ENCODE measurements at places on chromosomes 6 and 20.

DNA sequence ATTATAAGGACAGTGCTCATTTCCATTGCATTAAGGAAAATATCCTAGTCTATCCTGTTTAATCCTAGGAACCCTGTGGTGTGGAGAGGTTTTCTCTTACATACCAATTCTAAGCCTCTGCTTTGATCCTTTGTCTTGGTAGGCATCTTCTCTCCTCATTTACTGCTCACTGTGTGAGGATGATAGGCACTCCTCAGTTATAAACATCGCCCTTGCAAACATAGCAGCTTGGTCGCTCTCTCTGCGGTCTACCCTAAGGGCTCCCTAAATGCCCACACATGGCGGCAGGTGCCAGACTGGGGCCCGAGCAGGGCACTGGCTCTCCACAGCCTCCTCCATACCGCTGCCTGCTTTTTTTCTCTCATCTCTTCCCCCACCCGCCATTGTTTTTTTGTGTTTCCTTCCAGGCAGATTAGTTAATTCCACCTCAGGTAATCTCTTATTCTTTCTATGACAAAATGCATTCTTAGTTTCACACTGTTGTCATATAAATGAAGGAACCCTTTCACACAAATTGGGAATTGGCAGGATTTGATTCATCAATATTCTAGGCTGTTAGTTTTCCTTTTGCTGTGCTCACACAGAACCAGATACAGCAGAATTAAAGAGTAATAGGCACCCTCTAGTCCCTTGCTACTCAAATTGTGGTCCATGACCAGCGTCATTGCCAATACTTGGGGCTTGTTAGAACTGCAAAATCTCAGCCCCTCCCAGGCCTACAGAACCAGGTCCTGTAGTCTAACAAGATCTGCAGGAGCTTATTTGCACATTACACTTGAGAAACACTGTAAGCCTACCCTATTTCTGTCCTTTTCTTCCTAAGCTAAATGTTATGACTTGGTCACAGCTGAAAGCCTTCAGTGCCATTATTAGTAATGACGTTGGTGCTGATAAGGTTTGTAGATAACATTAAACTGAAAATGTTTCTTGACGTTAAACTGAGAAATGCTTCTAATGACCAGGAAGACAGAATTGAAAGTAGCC, 36.3 kb downstream of the CARMIL1 start:
- DNase-seq, result no peak

- DNase-seq, result no peak
Measured at GRCh38 chr6:17881085-17881858, 106.2 kb downstream of the KIF13A start.

DNA sequence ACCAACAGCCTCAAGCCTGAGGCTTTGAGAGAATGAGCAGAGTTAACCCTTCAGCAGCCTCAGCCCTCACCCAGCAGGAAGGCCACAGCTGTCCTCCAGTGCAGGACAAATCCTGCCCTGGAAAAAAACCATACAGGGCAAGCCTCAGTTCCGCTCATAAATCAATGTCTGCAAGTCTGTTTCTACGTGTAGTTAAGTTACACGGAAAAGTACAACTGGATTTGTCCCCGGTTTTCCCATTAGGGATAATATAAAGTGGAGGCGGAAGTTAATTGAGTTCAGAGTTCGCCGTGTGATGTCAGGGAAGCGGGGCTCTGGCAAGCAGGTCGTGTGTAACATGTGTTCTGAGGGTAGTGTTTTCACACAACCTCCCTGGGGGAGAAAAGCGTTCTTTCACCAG, 44.2 kb upstream of the EYA2 start:
- DNase-seq, result no peak

GRCh38 chr6:10526156-10526555, 5.0 kb downstream of the GCNT2 start:
- DNase-seq, result peak; percentile 52

DNA sequence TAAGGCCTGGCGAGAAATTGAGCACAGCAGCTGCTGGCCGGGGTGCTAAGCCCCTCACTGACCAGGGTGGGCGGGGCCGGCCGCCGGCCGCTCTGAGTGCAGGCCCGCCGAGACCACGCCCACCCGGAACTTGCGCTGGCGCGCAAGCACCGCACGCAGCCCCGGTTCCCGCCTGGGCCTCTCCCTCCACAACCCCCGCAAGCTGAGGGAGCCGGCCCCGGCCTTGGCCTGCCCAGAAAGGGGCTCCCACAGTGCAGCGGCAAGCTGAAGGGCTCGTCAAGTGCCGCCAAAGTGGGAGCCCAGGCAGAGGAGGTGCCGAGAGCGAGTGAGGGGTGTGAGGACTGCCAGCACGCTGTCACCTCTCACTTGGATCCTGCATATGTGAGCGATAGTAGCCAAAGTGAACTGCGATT, 251.2 kb downstream of the GJA1 start:
- DNase-seq, result no peak

DNA sequence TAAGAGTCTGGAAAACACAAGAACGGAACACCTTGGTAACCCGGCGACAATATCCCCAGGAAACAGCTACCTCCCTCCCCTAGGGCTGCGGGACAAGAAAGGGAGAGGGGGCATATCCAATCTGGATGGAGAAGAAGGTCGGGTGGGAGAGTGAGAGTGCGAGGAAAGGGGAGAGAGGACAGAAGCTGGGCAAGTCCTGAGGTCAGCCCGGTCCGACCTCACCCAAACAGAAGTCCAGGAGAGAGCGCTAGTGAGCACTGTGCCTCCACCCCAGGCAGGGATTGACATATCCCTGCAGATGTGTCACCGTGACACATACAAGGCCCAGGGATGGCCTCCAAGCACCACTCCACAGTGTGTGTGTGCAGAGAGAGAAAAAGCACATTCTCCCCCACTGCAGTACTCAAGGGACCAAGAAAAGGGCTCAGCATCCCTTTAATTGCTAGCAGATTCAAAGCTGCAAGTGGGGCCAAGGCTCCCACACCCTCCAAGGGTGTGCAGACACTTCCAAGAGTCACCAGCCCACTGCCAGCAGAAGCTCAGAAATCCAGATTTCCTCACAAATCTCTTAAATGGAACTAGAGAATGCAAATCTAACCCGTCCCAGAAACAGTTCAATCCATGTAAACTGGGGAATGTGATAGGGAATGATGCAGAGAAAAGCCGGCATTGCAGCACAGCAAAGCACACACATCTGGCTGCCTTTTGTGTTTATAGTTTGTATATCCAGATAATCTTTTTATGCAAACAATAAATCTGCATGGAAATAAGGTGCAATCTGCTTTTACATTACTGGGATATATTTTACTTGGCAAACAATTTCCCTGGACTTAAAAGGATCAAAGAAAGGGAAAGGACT, 3.1 kb downstream of the PXDC1 start:
- DNase-seq, result peak; percentile 77

DNA sequence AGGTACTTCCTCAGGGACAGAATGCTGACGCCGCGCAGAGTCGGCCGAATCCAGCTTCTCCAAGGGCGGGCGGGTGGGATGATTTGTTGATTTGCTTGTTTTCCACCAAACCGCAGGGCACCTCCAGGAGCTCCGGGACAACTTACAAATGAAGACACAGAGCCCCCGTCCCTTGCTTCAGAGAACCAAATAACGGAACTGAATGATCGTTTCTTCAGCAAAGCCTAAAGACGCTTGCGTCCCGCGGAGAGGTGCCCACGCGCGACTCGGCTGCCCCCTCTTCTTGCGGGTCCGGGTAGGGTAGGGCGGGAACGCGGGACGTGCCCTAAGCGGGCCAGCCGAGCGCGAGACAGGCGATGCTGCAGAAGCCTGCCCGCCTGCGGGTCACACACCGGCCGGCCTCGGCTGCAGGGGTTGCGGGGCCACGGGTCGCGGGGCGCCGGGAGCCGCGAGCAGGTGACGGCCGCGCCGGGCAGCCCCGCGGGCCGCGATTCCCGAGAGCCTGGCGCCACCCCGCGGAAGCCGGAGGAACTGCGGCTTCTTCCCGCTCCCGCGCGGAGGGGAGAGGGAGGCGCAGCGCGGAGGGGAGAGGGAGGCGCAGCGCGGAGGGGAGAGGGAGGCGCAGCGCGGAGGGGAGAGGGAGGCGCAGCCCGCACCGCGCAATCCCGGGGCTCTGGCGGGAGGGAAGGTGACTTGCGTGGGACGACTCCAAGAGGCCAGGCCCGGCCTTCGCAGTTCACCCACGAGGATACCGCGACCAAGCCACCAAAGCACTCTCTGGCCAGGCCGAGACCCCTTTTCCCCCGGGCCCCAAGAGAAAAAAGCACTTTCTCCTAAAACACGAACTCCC, 7.7 kb upstream of the FOXF2 start:
- DNase-seq, result no peak

DNA sequence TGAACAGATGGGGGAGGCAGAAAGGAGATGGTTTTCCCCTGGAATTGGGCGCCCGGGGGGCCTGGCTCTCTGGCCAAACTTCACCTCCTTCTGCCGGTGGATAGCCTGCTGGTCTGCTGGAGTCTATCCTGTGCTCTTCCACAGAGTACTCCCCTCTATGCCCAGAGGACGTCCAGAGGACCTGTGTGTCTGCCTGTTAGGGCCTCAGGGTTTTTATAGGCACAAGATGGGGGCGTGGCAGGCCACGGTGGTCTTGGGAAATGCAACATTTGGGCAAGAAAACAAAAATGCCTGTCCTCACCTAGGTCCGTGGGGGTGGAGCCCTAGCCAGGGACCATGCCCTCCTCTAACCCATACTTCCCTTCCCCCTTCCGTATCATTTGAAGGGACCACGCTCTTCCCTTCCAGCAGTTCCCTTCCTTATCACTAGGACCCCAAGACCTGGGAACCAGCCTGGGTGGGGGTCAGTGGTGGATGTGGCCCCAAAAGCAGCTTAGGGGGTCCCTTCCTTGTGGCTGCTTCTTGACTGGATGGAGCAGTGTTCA, 53.6 kb upstream of the ZNF337 start:
- DNase-seq, result no peak

- no peak for DNase-seq
Measured at GRCh38 chr6:101706576-101706975, 313.1 kb downstream of the GRIK2 start.

DNA sequence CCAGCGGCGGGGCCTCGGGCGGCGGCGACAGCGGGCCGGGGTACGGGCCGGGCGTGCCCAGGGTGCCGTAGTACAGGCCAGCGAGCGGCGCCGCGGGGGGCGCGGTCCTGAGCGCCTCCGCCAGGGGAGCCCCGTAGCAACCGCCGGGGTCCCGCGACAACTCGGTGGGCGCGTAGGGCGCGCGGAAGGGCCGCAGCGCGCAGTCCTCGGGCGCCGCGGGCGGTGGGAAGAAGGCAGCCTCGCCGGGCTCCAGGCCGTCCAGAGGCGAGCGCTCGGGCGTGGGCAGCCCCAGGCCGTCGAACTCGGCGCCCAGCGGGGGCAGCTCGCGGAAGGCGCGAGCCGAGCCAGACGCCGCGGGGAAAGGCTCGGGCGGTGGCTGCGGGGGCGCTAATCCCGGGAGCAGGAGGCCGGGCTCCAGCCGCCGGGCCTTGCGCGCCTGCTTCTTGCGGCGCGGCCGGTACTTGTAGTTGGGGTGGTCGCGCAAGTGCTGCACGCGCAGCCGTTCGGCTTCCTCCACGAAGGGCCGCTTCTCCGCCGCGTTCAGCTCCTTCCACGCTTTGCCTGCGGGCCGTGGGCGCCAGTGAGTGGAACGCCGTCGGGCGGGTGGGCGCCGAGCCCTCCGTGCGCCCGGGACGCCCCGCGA, 916 bp downstream of the SOX18 start:
- no peak for DNase-seq

- no peak for DNase-seq
Measured at GRCh38 chr6:121764493-121764892, 329.0 kb downstream of the GJA1 start.

DNA sequence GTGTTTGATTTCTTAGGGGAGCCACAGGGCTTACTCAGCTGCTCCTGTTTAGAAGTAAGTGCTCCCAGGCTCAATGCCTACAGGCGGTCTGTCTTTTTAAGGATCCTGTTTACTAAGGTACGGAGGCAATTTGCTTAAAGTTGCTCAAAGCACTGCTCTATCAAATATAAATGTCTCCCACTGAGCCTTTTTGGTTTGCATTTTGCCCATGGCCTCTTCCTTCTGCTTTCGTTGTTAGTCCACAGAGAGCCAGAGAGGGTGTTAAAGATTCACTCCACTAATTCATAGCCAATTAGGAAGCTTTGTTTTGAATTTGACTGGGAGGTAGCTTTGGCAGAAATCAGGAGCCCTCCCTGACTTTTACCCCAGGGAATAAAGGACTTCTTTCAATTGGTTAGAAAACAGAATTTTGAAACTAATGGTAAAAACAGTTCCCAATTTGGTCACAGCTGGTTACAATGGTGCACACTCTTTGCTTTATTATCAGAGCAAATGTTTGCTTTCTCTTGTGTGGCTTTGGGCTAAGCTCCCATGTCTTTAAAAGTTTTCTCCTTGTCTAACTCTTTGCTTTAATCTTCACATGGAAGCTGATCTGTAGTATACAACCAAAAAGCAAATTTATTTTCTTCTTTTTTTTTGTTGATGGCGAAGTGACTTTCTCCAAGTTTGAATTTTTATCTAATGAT, 126.2 kb downstream of the IMPG1 start:
- DNase-seq, result no peak

DNA sequence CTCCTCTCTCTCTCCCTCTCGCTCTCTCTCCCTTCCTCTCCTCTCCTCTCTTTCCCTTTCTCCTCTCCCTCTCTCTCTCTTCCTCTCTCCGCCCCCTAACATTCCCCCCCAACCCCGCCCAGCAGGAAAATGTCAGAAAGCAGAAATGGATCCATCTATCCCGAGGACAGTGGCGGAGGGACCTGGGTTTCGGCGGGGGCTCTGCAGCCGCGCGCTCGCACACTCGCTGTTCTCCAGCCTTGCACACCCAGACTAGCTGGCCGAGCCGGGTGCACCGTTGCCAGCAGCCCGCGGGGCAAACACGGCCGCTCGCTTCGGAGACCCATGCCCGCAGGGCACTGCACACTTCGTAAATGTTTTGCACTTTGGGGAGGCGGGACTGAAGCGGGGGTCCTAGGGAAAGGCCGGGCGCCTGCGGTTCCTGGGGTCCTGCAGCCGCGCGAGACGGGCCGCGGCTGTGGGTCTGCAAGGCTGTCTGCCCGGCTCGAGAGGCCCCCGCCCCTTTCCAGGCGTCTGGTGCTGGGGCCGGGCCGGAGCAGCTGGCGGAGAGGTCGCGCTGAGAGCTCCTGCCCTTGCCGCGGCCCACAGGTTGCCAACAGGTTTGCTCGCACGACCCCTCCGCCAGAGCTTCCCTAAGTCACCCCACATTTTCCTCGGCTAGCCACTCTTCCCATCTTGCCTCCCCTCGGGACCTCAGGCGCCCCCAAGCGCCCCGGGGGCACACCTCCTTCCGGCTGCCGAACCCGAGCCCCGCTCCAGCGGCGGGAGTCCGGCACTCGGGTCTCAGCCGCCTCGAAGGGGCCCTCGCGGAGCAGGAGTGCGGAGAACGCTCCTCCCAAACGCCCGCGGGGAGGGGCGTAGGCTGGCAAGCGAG, 818 bp upstream of the MDGA1 start:
- DNase-seq, result peak; percentile 65

All from astrocyte of the spinal cord (primary cell).